ENCODE measurements at places on chromosomes 2 and 18. TPM values are rescaled to one million over a fixed set of nuclear protein-coding genes. Genes with fewer than 3 reads are reported as not detected.

DNA sequence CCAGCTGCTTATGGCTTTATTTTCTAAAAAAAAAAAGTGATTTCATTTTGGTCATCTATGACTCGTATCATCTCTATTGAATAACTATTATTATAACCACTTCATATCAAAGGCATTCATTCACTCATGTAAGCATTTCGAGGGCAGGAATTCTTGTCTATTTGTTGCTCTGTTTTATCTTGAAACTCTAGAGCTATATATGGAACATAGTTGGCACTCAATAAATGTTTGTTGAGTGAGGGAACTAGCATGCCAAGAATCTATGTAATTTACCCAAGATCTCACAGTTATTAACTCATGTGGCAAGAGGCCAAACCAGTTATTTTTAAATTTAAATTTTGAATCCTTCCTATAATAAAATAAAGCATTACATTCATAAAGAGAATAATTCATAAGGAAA, 470.1 kb downstream of the TMX3 start:
- H3K27me3 ChIP-seq = no peaks in the 10 kb centered on the region
- no peaks in the 10 kb centered on the region for H3K36me3 ChIP-seq
- H3K27ac ChIP-seq = no peak overlapping the region
- no peak for DNase-seq
- H3K4me1 ChIP-seq = no peaks in the 10 kb centered on the region
- no peak overlapping the region for H3K4me3 ChIP-seq

DNA sequence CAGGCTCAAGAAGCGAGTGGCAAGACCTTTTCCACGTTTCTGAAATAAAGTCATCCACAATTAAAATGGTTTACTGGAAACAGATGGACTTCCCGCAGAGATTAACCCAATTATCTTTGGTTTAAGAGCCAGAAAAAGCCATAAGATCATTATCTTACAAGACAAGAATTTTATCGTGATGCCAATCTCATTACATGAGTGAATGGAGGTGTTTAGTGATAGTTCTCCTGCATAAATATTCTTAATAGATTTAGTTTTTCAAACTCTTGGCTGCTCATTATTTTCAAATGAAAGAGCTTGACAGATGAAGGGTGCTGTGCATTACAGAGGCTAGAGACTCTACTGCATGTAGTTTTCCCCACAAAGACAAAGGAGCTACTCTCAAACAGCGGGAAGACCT, 1028.4 kb upstream of the PIK3C3 start:
- no peak for DNase-seq
- no peak overlapping the region for H3K4me3 ChIP-seq
- H3K27ac ChIP-seq = no peak overlapping the region

Gene WDR7
- 23.2 TPM for total RNA-seq

Gene ABCB11
- 2.1 TPM for total RNA-seq

DNA sequence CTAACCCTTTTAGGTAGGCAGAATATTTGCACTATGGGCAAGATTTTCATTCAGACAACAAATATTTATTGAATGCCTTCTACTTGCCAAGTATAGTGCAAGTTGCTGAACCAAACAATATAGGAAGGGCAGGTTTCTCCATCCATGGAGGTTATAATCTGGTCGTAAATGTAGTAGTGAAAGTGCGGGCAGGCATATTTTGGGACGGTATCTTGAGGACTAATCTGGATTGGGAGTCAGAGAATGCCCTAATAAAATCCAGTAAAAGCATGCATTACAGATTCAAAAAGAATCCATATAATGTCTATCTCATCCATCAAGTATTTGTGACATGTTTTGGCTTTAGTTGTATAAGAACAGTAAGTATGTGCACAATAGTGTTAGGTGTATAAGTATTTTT, 1.7 kb upstream of the NDUFV2 start:
- peaks cover 19% of the 10 kb centered on the region for H3K4me1 ChIP-seq
- no peaks in the 10 kb centered on the region for H3K27me3 ChIP-seq
- DNase-seq = no peak
- H3K36me3 ChIP-seq = peaks cover 40% of the 10 kb centered on the region

DNA sequence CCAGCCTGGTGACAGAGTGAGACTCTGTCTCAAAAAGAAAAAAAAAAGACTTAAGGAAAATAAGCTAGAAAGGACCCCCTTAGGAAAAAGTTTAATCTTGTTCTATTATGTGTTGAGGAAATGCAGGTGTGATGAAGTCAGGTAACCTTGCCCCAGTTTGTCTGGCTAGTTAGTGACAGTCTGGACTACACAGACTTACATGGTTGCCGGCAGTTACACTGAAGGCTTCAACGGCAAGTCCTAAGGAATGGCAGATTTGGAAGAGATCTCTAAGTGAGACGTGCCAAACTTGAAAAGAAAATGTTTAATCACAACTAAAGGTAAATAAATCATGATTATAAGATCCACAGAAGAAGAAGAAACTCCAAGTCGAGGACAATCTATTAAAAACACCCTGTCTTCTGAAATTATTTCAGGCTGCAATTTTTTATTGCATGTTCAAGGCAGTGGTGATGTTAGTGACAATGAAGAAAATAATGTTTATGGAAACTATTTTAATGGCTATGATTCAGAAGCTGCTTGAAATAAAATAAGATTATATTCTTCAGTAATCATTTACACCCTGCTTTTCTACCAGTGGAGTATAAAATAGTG, 84.2 kb downstream of the TTC27 start:
- no peak overlapping the region for H3K4me3 ChIP-seq
- no peaks in the 10 kb centered on the region for H3K36me3 ChIP-seq
- H3K27ac ChIP-seq = no peak overlapping the region
- no peaks in the 10 kb centered on the region for H3K4me1 ChIP-seq
- no peaks in the 10 kb centered on the region for H3K27me3 ChIP-seq

Gene RUFY4
- total RNA-seq = 0.21 TPM

Gene MRPS9
- total RNA-seq = 30.6 TPM

Gene TMEM247
- total RNA-seq = not detected

Gene TRIM54
- total RNA-seq = 2.3 TPM

Gene ESPNL
- total RNA-seq = 0.61 TPM

Gene GRP
- total RNA-seq = not detected

GRCh38 chr2:120204022-120204405, 19.2 kb downstream of the TMEM185B start:
- no peaks in the 10 kb centered on the region for H3K4me1 ChIP-seq
- H3K4me3 ChIP-seq = no peak overlapping the region
- H3K27ac ChIP-seq = no peak overlapping the region
- H3K27me3 ChIP-seq = no peaks in the 10 kb centered on the region

Gene SCYGR4
- total RNA-seq = not detected

Data from Calu3 (cell line).